ENCODE measurements at places on chromosomes 5 and 9.

DNA sequence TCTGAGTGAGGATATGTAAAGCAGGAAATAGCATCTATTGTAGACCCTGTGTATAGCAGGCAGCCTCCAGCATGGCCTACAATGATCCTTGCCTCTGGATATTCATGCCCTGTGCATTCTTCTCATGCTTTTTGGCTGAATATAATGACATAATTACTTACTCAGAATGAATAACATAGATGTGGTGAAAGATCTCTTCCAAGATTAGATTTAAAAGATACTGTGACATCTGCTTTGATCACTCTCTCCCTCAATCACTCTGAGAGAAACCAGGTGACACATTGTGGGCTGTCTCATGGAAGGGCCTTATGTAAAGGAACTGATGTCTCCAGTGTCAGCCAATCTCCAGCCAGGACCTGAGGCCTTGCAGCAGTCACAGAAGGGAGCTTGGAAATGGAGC, 376.7 kb downstream of the DNAH5 start:
- DNase-seq, result no peak

DNA sequence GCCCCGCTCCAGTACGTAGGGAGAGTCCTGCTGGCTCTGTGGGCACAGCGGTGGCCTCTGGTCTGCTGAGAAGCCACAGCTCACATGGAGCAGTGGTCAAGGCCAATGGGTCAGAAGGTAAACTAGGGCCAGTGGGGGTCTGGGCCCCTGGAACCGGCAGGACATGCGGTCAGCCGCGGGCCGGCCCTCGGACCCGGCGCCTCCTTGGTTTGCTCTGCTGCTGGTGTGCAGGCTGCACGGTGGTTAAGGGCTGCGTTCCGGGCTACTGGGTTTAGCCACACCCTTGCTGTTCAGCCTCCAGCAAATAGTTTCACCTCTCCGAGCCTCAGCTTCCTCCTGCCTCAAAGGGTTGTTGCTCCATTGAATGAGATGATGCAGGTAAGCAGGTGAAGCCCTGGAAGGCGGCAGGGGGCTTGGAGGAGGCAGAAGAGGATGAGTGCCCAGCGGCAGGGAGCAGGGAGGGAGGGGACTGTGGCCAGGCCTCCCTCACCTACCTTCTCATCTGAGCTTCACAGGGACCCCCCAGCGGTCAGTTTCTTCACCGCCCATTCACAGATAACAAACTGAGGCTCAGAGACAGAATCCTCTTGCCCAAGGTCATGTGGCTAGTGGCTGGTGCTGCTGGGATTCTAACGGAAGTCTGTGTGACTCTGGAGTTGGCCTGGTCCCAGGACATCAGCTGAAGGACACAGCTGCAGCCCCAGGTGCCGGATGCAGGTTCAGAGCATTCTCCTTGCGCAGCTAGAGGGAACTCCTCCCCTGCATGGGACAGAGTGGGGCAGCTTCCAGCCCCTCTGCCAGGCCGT, 3.7 kb upstream of the COL5A1 start:
- no peak for DNase-seq

- DNase-seq, result no peak
Measured at GRCh38 chr9:131111854-131112311, 13.5 kb upstream of the NUP214 start.

DNA sequence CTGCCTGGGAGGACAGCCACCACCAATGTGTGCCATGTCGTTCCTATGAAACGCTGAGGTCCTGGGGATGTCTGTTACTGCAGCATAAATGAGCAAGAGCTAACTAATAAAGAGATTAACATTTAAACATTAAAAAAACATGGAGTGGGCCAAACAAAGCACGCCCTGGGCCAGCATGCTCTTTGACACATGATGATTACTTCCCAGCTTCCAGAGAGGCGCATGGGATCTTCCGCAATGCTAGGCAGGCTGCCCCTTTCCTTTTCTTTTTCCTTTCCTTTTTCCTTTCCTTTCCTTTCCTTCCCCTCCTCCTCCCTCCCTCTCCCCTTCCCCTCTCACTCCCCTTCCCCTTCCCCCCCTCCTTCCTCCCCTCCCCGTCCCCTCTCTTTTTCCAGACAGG, 10.6 kb upstream of the TENT4A start:
- no peak for DNase-seq

DNA sequence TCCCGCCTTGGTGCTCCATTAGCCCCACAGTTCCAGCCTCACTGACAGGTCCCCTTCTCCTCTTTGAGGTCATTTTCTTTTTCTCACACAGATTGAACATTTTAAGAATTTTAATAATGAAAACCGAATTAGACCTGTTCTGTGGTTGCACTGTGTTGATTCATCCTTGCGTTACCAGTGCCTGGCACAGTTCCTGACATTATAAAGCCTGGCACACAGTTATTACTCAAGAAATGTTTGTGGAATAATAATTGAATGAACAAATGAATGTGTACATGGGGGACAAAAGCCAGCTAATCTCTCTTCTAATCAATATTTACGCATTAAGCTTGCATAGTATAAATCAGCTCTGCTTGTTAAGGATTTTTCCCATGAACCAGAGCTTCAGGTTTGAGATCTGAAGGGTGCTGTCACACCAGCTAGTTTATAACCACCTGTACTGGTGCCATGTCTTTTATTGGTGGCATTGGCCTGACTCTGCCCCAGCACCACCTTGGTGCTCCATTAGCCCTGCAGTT, 80.0 kb downstream of the SV2C start:
- no peak for DNase-seq

DNA sequence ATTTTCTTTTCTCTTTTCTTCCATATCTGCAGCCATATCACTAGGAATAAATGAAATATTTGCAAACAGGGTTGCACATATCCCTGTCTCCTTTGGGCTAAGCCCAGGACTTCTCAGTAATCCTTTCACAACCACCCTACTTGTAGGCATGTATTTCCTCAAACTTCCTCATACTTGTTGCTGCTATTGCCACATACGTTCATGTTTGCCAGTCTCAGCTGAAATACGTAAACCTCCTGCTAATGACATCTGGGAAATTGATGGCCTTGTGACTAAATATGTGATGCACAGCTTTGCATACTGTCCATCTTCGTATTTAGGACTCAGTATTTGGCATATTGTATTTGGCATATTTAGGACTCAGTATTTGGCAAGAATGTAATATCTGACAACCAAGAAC, 224.6 kb downstream of the PLK2 start:
- no peak for DNase-seq

DNA sequence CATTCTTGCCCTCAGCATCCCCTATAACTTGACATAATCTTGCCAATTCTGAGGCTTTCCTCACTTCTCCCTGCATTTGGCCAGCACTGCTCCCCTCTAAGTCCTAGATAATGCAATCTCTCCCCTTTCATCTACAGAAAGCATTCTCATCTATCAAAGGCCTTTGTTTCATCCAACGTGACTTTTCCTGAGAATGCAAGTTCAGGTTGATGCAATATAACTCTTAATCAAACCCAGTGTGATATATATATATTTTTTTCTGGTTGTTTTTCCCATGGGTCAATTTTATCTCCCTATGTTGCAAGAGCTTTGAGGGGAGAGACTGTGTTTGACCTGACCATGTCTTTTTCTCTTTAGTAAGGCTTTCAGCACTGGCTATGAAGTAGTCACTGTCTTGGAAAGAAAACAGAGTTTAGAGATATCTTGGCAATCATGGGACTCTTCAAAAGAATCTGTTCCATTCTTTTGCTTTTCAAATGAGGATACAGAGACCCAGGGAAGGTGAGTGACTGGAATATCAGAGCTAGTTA, 268.6 kb downstream of the TRPM3 start:
- no peak for DNase-seq

DNA sequence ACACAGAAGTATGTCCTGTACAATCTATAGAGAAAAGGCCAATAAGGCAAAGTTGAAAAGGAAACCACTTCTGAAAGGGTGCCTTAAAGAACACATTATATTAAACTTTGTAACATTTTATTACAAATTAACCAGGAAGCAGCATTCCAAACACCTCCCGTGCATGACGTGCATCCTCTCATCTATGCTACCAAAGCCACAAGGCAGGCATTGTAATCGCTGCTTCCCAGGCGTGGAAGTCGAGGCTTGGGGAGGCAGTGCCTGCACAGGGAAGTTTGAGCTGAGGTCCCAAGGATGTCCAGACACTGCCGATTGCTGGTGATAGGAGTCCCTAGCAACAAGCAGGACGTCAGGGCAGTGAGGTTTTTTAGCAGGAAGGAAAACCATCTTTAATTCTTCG, 44.3 kb upstream of the BARHL1 start:
- no peak for DNase-seq

- DNase-seq, result no peak
Measured at GRCh38 chr5:88660947-88661805, 221.8 kb downstream of the MEF2C start.

GRCh38 chr5:172180936-172181335, 7.1 kb downstream of the STK10 start:
- no peak for DNase-seq

GRCh38 chr5:111367115-111367514, 142.9 kb downstream of the CAMK4 start:
- no peak for DNase-seq

DNA sequence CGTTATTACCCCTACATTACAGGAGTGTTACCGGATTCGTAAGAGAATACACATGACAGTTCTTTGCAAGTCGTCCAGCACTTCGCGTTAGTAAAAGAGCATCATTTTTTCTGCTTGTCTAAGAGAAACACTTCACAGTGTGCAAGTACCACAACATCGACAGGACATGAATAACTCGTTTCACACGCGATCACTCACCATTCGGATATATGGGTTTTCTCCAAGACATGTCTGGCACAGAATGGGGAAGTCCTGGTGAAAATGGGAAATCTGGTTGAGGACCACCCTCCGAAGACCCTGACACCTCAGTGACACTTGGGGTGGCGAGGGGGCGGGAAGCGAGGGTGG, 642 bp downstream of the RBM22 start:
- no peak for DNase-seq
